ENCODE measurements at places on chromosomes 1 and 21.

- DNase-seq, result no peak
These were observed 40.2 kb downstream of the ANGPTL3 start for GRCh38 chr1:62637392-62638105.

- no peak for DNase-seq
These were observed 13.0 kb downstream of the BATF3 start for GRCh38 chr1:212686591-212686990.

GRCh38 chr1:227779021-227779441 lies 36.4 kb upstream of the PRSS38 start:
- DNase-seq, result no peak

GRCh38 chr1:36715797-36716196 lies 233.1 kb upstream of the CSF3R start:
- no peak for DNase-seq

DNA sequence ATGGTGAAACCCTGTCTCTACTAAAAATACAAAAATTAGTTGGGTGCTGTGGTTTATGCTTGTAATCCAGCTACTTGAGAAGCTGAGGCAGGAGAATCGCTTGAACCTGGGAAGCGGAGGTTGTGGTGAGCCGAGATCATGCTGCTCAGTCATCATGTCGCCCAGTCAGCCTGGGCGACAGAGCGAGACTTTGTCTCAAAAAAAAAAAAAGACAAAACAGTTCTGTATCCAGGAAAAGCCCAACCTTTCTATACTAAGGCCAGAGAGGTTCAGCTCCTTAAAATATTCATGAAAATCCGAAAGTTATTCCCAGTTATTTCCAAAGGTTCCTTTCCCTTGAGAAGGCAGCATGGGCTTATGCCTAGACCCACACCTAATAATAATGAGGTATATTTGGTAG lies 4.2 kb downstream of the MRPL37 start:
- DNase-seq, result no peak

DNA sequence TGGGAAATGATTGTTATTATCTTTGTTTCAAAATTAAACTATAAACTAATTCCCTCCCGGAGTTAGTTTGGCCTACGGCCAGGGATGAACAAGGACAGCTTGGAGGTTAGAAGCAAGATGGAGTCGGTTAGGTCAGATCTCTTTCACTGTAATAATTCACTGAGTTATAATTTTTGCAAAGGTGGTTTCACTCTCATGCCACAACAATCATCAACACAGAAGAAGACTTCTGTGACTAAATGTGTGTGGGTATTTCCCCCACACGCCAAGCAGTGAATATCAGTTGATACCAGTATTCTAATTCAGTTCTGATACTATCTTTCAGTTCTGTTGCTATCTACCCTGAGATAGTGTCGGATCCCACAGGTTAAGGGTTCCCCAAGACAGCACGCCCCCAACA lies 215.1 kb downstream of the S1PR1 start:
- peak; percentile 40 for DNase-seq

GRCh38 chr1:211648980-211649934 lies 26.2 kb downstream of the NEK2 start:
- DNase-seq, result peak; percentile 50

DNA sequence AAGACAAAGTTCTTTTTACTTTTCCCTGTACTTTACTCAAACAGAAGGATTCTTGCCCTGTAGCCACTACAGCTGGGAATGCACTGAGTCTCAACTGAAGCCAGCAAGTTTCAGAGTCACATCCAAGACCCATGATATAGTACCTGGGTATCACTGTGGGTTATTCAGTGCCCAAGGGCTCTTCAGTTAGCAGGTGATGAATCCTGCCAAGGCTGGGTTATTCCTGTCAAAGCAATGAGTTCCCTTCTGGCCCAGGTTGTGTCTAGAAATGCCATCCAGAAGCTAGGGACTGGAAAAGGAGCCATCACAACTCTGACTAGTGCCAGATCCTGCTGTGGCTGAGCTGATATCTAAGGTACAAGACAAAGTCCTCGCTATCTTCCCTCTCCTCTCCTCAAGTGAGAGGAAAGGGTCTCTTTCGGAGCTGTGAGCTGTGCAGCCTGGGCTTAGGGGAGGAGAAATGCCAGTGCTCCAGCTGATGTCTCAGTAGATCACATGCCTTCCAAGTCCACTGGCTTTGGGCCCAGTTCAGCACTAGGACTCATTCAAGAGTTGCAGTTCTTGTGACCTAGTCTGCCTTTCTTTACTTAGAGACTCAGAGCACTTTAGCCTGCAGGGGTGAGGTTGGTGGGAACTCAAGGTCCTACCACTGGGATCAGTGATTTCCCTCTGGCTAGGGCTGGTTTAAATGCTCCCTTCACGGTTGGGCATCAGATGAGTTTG lies 369.4 kb downstream of the TBX15 start:
- no peak for DNase-seq

DNA sequence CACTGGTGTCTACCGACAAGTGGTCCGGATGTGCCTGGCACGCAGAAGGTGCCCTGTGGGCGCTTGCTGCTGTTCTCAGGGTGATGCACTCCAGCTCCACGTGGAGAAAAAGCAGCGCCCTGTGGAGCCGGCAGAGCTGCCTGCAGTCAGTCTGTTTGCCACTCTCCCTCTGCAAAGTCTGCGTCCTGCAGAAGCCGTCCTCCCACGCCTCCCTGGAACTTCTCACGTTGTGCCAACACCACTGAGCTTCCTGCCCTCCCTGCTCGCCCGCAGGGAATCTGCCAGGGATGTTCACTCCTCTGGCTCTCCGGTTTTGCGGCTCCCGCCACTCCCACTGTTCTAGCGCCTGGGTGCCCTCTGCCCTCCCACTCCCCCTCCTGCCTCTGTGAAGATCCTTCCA lies 19.8 kb upstream of the UBXN10 start:
- DNase-seq, result no peak

DNA sequence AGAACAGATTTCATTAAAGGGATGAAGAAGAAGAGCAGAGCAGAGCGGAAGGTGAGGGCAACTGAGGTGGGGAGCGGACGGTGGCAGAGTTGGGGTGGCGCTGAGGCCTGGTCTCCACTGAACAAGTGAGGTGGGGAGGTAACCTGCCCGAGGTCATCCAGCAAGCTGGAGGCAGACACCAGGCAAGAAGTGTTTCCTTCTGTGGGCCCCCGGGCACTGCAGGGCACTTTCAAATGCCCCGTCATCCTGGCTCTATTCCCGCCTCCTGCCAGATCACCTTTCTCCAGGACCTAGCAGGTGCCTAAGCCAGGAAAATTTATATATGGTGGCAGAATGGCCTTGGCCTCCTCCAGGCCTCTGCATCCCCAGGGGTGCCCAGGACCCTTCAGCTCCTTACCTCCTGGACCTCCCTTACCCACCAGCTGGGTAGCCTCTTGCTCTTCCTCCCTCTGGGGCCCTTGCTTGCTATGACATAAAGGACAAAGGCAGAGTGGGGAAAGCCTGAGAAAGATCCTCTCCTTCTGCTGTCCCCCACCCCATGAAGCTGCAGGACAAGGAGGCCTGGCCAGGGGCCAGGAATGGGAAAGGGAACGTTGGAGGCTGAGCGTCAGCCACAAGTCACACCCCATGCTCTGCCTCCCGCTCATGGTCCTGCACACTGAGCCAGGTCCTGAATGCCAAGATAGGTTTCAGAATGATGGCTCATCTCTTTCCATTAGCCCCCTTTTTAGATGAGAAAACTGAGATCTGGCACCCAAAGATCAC lies 29.0 kb downstream of the VWA5B1 start:
- no peak for DNase-seq

GRCh38 chr1:210340311-210340710 lies 11.6 kb downstream of the HHAT start:
- DNase-seq, result no peak

- DNase-seq, result no peak
These were observed 104.1 kb downstream of the DTL start for GRCh38 chr1:212139526-212140135.

- no peak for DNase-seq
These were observed 19.1 kb upstream of the IPO9 start for GRCh38 chr1:201809876-201810275.

DNA sequence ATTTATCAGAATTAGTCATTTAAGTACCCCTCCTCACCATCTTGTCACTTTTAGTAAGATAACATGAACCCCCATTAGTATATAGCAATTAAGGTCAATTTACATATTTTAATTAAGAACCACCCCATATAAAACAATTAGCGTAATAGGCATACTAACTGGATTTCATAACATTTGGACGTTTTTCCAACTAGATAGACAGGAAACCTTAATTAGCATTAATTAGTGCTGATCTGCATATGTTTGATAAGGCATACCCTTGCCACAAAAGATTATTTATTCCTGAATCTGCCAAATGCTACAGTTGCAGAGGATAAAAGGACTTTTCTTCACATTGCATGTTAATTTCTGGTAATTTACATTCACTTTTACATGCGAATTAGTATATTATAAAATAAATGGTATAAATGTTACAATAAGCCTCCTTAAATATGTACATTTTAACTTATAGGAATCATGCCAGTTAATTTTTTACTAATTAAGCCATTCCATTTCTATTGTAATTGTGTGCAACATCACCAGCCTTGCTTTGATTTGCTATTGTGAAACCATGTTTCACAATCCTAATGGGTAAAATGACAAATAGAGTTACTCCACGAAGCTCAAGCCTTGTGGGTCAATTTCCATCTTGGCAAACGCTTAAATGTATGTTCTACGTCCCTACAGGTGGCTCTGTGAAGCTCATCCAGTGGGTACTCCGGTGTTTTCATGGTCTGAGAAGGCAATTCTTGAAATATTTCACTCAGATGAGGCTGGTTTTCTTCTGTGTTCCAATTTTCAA lies 469.6 kb downstream of the DPYD start:
- no peak for DNase-seq

GRCh38 chr1:109198043-109198695 lies 15.5 kb upstream of the SARS1 start:
- no peak for DNase-seq

- no peak for DNase-seq
These were observed 2.7 kb upstream of the PRDM16 start for GRCh38 chr1:3066250-3066711.

- peak; percentile 63 for DNase-seq
These were observed 42.0 kb downstream of the VPS26C start for GRCh38 chr21:37224861-37225839.

- no peak for DNase-seq
These were observed 53.5 kb downstream of the CLSTN1 start for GRCh38 chr1:9770298-9770697.

GRCh38 chr1:237012788-237013383 lies 8.6 kb upstream of the MT1HL1 start:
- no peak for DNase-seq

DNA sequence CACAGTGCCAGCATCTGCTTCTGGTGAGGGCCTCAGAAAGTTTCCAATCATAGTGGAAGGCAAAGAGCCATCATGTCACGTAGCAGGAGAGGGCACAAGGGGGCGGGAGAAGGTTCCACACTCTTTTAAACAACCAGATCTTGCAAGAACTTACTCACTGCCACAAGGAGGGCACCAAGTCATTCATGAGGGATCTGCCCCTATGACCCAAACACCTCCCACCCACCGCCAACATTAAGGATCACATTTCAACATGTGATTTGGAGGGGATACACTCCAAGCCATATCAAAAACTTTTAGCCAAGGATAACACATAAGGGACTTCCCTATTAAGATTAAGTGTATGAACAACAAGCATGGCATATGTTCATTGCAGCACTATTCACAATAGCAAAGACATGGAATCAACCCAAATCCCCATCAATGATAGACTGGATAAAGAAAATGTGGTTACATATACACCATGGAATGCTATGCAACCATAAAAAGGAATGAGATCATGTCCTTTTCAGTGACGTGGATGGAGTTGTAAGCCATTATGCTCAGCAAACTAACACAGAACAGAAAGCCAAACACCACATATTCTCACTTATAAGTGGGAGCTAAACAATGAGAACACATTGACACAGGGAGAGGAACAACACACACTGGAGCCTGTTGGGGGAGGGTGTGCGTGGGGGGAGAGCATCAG lies 19.9 kb upstream of the SLC35F3 start:
- DNase-seq, result no peak

DNA sequence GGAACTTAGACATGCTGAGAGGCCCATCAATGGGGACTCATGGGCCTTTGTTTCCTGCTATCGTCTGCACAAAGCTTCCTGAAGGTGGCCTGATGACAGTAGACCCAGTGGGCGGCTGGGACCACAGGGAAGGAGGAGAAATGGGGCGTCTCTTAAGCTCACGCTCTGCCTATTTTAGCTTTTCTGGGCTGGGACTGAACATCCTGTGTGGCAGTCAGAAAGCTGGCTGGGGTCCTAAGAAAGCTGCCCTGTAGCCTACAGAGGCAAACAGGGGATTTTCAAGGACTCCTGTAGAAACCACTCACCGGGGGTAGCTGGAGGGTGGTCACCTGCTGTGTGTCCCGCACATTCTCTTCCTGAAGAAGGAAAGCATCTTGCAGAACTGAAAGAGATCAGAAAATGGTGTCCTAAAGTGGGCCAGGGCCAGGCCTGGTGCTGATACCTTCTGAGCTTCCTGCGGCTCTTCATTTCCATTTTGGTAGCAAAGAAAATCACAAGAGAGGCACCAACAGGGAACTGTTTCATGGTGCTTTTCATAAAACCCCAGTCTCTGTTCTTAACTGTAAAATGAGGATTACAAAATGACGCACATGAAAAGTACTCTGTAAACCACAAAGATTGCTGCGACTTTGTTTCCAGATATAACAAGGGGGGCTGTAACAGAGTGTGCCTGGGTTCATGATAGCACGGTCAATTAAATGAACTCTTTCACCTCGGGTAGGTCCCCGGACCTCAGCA lies 8.6 kb downstream of the ZNF496 start:
- DNase-seq, result peak; percentile 62

DNA sequence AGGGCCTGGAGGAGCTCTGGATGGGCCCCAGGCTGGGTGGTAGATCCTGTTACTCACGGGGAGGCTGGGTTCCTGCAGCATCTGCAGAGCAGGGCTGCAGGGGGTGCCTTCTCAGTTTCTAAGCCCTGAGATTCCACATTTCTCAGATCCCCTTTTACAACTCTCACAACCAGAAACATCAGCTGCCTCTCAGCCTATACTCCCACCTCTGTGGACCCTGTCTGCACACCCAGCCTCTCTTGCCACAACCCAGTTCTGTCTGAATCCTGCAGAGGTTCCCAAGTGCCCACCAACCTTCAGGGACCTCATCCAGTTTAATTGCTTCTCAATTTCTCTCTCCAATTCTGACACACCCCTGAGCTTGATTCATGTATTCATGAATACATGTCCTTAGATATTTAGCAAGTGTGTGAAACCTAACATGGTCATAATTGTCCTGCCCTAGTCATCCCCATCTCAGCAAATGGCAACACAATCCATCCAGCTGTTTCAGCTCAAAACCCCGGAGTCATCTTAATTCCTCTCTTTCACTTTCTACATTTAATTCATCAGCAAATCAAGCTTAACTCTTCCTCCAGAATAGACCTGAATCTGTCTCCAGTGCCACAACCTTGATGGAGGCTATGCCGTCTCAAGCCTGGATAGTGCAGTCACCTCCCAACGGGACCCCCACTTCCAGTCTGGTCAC lies 57.0 kb upstream of the NEK2 start:
- no peak for DNase-seq

GRCh38 chr1:43704838-43705237 lies 2.5 kb upstream of the ST3GAL3 start:
- DNase-seq, result no peak

GRCh38 chr1:201112173-201112731 lies at the start of gene CACNA1S:
TSS of gene CACNA1S (minus strand) at chr1:201112426. CDS start at chr1:201112339, 87 bp downstream.
- DNase-seq, result no peak

All from activated T-cell treated with anti-CD3 and anti-CD28 coated beads, Interleukin-2, amount 50 U/mL, for 48 hours (primary cell).